ENCODE measurements at places on chromosomes 7 and 10.

DNA sequence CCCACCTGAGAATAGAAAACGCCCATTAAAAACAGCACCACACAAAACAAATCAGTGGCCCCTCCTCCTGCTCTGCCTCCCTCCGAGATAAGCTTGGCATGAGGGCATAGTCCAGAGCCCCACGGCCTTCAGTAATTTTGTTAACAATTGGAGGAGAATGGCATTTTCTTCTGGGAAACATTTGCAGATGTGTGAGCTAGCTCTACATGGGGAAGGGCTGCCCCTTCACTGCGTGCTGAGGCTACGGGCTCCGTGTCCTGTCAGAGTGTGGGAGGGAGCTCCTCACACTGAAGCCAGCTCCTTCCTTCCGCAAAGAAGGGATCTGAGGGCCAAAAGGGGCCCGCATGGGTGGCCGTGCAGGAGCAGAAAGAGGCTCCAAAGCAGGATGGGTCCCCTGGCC, 15.2 kb downstream of the GRK5 start:
- DNase-seq = no peak

DNA sequence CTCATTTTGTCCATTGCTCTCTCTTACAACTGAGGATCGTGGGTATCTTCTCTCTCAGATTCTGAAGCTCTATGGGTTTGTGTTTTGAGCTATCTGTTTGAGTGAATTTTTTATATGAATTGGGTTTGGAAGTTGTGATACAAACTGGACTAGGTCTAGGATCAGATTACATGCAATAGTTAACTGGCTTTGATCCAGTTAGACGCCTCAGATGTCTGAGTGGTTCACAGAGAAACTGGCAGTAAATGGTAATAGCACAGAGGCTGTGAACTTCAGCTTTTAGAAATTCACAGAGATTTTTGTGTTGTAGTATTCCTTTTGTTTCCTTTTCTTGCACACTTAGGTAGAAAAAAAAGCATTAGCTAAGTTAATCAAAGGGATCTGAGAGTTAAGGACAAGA, 12.7 kb upstream of the DNMBP start:
- DNase-seq = no peak

GRCh38 chr7:79298145-79298760, 155.2 kb downstream of the MAGI2 start:
- no peak for DNase-seq

DNA sequence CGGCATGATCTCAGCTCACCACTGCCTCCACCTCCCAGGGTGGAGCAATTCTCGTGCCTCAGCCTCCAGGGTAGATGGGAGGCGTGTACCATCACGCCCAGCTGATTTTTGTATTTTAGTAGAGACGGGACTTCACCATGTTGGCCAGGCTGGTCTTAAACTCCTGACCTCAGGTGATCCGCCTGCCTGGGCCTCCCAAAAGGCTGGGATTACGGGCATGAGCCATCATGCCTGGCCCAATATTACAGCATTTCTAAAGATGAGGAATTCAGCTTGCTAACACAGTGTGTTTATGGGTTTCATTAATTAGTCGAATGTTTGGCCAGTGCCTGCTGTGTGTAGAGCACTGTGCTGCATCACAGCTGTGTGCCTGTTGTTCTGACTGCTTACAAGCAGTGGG, 3.7 kb downstream of the WDR37 start:
- DNase-seq = no peak

- DNase-seq = no peak
These were observed 85.0 kb downstream of the MPP7 start for GRCh38 chr10:28217848-28218247.

GRCh38 chr7:55476852-55477780, 95.2 kb downstream of the VOPP1 start:
- DNase-seq = no peak

DNA sequence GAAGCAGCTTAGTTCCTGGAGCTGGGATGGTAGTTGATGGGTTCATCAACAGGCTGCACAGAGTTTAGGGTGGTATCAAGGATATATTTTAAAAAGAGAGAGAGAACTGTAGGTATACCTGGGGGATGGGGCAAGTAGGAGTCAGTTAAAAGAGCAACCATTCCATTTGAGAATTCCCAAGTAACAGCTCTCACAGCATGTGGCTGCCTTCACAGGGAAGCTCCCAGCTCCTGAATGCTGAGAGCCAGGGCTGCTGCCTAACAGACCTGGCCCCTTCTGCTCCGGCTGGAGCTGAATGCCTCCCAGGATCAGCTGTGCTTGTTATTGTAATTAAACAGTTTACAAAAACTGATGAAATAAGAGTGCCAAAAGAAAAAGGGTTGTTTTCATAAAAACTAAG, 58.8 kb upstream of the GPR26 start:
- DNase-seq = no peak

GRCh38 chr7:93958216-93958615, 36.7 kb downstream of the GNG11 start:
- DNase-seq = no peak

- no peak for DNase-seq
These were observed 11.2 kb upstream of the PRTFDC1 start for GRCh38 chr10:24963521-24964041.

DNA sequence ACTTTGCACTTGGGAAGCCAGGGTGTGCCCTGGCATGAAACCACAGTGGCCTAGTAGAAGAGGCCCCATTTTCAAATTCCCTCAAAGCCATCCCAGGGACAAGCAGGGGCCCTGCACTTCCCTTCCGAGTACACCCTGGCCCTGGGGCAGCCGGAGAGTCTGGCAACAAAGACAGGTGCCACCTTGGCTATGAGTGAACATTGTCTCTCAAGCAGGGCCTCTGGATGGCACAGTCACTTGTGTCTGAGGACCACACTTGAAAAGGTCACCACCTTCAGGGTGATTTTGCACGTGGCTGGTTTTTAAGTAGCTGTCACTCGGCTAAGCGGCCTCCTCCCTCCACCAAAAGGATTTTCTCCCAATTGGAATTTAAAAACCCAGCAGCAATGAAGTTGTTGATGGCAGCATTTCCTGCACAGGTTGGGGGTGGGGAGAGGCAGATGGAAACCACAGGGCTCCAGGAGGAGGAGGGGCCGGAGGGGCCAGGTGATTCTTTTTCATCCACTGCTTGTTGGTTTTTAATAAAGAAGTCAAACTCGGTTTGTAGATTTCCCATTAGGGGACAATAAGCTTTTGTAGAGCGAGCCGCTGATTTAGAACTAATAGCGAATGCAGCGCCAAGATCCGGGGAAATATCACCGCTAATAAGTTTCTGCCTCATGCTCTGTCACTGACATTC, 33.9 kb downstream of the C10orf105 start:
- DNase-seq = no peak

DNA sequence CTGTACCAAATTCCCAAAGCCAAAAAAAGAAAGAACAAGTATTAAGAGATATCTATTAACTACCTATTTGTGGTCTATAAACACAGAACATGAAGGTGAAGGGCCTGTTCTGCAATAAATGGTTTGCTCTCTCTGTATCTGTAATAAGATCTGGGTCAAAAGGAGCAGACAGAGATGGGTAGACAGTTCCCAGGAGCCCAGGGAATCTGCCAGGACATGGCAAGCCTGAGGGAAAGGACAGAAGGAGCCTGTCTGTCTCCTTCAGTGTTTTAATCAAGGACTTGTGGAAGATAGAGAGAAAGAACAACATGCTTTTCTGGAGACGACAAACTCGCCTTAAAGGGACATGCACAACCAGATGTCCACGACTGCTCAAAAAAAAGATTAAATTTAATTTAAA, 165.7 kb downstream of the ELMO1 start:
- DNase-seq = no peak

DNA sequence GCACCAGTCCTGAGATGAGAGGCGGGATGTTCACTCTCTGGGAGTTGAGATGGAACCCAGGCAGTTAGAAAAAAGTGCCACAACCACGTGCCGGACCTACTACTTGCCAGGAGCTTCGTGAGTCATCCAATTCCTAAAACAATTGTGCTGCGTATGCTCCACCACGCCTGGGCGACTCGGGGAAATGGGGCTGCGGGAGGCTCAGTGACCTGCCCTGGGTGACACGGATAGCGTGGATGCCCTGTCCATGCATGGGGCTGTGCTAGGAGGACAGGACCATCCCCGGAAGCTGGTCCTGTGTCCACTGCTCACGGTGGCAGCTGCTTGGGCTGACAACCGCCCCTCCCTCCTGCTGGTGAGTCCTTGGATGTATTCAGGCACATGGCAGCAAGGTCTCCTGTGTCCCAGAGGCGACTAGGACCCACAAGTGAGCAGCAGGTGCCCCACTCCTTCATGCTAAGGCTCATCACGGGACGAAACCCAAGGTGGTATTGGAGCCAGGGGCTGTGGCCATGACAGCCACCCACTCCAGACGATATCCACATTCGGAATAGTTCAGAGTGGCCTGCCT, 90.4 kb downstream of the BMS1 start:
- DNase-seq = no peak

GRCh38 chr7:107810626-107811025, 7.6 kb upstream of the SLC26A3 start:
- DNase-seq = no peak

GRCh38 chr7:104272767-104273384, 55.5 kb upstream of the LHFPL3 start:
- DNase-seq = peak; percentile 12

GRCh38 chr7:57789130-57789529, 339.2 kb downstream of the ZNF716 start:
- DNase-seq = no peak

- no peak for DNase-seq
These were observed 87.4 kb downstream of the CDH23 start for GRCh38 chr10:71483885-71484751.

DNA sequence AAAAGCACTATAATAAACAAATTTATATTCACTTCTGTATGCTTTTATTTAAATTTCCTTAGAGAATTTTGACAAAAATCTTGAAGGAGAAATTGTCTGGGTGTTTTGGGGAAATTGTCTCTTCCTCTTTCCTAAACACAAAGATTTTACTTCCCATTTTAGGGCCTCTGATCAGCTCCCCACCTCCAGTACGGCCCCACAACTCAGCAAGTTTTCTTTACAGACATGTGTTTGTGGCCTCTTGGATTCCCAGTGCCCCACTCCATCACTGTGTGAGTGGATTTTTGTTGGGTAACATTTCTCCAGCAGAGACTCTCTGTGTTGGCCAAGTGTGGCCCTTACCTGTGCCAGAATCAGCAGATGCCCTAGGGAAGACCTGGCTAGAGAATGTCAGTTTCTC, 182.8 kb upstream of the CDC14C start:
- DNase-seq = no peak
